ENCODE measurements at places on chromosomes 13 and 19.

DNA sequence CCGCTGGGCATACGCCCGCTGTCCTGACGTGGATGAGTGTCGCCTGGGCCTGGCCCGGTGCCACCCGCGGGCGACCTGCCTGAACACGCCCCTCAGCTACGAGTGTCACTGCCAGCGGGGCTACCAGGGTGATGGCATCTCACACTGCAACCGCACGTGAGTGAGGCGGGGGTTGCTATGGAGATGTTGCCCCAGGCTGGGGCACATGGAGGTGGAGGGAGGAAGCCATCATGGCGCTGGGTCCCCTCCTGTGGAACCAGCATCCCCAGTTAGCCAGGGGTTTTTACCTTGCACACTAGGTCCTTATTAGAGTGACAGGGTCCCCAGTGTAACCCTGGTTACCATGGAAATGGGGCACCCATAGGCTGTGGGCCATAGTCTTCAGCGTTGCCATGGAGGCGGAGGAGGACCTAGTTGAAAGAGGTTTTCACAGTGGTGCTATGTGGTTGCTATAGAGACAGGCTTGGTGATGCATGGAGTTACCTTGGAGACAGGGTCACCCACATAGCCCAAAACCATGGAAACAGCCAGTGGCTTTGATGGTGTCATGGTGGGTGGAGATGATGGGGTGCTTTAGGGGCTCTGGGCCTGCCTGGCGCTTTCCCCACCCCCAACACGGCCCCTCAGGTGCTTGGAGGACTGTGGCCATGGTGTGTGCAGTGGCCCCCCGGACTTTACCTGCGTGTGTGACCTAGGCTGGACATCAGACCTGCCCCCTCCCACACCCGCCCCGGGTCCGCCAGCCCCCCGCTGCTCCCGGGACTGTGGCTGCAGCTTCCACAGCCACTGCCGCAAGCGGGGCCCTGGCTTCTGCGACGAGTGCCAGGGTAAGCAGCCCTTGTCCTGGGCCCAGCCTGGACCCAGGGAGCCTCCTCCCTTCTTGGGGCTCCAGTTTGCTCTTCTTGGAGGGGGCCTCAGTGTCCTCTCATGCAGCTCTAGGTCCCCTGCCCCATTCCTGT lies 27.1 kb downstream of the MEGF8 start:
- DNase-seq, result no peak

DNA sequence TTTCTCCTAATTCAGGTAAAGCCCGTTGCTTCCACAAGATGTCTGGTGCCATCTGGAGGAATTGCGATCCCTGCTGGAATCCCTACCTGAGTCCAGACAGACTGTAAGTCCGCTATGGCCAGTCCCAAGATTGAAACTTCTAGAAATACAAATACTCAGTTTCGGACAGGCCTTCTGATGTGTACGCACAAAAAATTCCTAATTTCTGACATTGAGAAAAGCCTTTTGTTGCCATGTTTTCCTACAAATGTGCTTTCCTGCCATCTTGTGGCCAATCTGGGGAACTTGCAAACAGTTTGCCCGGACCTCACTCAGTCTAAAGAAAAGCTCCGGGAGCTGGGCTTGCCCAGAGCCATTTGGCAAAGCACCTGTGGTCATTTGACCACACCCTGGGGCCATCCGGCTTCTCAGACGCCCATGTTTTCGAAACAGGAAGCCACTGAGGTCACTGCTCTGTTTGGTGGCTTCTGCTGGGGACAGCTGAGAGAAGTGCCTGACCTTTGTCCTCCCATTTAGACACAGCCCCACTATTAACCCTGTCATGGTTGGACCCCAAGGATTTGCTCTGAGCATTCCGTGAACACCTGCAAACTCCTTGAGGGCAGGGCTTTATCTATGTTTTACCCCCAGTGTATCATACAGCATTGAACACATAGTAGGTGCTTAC lies 79.4 kb downstream of the SLC15A1 start:
- no peak for DNase-seq

GRCh38 chr13:61466280-61466679 lies 50.6 kb upstream of the PCDH20 start:
- DNase-seq, result no peak

GRCh38 chr19:19342086-19343015 lies 21.7 kb downstream of the MAU2 start:
- DNase-seq, result no peak

DNA sequence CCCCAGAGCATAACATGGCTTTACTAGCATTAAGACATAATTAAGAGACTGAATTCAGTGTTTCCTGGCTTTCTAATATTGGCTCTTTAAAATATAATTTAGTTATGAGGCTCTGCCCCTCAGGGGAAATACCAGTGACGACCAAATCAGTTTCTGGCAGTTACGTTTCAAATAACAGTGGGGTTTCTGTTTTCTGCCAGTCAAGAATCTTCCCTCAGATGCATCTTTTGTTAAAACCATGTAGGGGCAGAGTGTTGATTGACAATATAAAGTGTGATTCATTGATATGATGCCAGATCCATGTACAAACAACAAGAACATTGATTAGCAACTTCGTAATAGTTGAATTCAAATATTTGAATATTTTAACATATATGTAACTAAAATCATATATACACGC lies 1169.7 kb downstream of the DIAPH3 start:
- no peak for DNase-seq

- no peak for DNase-seq
These were observed 16.2 kb downstream of the KCTD4 start for GRCh38 chr13:45184693-45185092.

- DNase-seq, result no peak
These were observed 20.2 kb downstream of the ATP8A2 start for GRCh38 chr13:25391932-25392331.

DNA sequence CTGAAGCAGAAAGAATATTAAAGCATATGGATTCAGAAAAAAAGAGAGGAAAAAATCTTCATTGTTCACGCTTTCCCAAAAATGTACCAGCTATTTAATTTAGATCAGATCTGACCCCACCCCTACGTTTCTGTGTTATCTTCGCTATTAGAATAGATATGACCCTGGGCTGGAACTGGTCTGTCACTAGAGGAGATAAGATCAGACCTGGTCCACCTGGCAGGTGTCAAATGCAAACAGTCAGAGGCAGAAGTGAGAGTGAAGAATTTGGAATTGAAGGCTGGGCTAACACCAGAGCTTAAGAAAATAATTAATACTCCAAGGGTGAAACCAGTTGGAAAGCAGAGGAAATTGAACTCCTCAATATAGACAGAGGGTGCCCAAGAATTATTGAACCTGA lies 30.0 kb upstream of the MBNL2 start:
- no peak for DNase-seq

- no peak for DNase-seq
These were observed 84.5 kb downstream of the SPRY2 start for GRCh38 chr13:80256352-80256932.

GRCh38 chr19:35038623-35039512 lies 2.7 kb upstream of the HPN start:
- DNase-seq, result no peak

- no peak for DNase-seq
These were observed 18.4 kb upstream of the RNASEH2B start for GRCh38 chr13:50891206-50891605.

DNA sequence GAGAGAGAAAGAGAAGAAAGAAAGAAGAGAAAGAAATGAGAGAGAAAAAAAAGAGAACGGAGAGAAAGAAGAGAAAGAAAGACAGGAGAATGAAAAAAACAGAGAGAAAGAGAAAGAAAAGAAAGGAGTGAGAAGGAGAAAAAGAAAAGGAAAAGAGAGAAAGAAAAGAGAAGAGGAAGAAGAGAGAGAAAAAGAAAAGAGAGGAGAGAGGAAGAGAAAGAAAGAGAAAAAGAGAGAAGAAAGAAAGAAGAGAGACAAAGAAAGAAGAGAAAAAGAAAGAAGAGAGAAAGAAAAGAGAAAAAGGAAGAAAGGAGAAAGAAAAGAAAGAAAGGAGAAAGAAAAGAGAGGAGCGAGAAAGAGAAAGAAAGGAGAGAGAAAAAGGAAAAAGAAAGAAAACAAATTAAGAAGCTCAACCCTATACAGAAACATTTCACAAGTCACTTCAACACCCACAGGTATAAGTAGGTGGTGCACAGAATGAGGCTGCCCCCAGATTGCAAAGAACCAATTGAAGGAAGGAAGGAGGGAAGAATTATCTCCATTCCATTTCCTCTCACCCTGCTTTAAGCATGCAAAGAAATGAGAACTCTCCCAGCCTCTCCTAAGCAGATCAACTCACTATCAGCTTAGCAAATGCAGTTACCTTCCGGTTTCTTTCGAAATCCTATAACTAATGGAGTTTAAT lies 98.8 kb upstream of the CACNA1A start:
- no peak for DNase-seq

DNA sequence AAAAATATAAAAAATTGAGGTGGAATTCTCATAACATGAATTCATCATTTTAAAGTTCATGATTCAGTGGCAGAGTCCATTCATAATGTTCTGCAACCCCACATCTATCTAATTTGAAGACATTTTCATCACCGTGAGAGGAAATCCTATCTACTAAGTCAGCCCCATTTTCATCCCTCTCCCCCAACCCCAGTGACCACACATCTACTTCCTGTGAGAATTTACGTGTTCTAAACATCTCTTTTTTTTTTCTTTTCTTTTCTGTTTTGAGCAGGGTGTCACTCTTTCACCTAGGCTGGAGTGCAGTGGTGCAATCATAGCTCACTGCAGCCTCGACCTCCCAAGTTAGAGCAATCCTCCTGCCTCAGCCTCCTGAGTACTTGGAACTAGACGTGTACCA lies 17.5 kb downstream of the ATCAY start:
- no peak for DNase-seq

DNA sequence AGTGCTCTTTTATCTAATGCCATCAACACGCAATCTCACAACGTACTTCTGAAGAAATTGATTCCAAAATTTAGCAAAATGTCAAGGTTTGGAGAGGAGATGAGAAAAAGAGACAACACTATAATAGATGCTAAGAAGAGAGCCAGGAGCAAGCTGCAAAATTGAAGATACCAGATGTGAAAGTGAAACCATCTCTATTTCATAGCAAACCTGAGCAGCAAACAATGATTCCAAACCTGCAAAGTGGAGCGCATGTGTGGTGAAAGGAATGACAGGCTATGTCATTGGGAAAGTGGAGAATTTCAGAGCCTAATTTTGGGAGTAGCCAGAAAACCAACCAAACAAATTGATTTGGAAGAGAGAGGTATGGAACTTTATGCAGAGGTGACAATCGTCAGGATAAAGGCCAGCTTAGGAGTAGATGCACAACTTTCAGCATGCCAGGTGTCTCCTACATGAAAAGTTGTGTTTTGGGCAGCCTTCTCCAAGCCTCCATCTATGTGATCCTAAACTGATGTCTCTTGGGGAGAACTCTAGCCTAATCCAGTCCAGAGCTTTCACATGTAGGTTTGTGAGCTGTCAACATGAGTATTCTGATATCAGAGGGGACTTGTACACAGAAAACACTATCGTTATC lies 158.4 kb upstream of the FNDC3A start:
- DNase-seq, result no peak

DNA sequence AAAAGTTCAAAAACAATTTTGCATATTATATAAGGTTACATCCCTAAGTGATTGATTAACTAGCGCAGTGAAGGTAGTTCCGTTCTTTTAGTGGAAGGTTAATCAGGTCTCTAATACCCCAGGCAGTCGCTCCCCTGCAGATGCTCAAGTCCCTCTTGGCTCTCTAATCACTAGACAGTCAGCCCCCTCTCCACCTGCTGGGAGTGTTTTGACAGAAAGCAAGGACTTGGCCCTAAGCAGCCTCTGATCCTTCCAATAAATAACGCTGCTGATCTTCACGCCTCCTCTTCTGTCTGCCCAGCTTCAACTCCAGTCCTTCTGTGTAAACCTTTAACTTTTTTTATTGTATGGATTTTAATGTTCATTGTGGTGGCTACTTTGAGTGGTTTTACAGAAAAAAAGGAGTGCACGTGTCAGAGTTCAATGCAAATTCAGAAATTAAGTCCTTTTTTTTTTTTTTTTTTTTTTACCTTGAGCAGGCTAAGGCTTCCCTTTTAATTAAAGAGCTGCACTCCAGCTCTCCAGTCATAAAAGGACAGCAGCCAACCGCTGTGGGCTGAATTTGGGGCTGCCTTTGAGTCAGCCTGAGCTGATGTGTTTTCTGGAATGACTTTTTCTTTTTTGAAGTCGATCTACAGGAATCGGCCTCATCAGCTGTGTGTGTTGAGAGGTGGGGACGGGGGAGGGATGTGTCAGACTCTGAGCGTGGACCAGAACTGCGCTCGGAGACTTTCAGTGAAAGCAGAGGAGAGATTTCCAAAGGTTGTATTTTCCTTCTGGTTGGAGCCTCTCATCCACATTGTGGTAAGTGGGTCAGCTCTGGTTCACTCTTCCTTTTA lies 33.8 kb upstream of the MYO16 start:
- DNase-seq, result no peak

- DNase-seq, result no peak
These were observed 39.5 kb upstream of the SMAD9 start for GRCh38 chr13:36959456-36960116.

DNA sequence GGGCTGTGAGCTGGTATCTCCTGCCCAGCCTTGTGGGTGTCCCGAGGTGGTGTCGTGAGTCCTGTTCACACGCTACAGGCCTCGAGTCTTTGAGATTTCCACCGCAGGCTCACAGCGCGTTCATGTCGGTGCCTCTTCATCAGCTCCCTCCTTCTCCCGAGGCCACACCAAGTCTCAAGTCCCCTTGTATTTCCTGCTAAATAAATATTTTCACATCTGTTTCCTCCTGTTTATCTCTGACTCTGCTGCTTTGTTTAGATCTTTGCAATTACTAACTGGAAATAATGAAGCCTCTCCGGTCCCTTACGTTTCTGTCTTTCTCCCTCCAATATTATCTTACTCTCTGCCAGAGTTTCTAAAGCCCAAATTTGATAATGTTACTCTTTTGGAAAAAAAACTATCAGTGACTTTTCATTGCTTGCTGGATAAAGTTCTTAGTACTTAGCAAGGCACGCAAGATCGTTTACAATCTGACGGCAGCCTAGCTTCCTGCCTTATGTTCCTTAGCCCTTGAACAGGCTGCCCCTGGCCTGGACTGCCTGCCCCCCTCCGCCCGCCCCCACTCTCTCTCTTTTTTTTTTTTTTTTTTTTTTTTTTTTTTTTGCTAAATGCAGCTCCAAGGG lies 130.5 kb upstream of the RNF113B start:
- no peak for DNase-seq

DNA sequence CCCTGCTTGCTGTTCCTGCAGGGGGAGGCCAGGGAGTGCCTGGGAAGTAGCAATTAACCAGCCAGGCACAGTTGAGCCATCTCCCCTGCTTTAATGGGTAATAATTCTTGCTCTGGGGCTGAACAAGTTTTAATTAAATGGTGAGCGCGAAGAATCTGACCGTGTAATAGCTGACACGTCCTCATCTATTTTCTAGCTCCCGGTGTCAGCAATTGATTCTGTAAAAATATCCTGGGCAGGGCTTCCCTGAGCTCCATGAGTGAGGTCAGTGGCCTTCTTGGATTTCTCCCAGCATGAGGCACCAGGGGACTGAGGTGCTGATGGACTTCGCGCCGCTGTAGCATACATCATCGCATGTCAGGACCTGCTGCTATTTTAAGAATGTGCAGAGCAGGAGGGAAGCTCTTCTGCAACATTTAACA lies 26.9 kb downstream of the SIPA1L3 start:
- DNase-seq, result no peak

GRCh38 chr13:94209117-94209516 lies 270.4 kb downstream of the DCT start:
- no peak for DNase-seq

GRCh38 chr19:47564081-47564480 lies 8.9 kb downstream of the ZNF541 start:
- DNase-seq, result no peak

Measured in stimulated activated CD4-positive, alpha-beta T cell treated with anti-CD3 and anti-CD28 coated beads, Interleukin-15, amount 100 ng/mL, for 1 hour (primary cell).